Neural crest cell (in vitro differentiated cells): ENCODE measurements at places on chromosomes 12 and 14.

DNA sequence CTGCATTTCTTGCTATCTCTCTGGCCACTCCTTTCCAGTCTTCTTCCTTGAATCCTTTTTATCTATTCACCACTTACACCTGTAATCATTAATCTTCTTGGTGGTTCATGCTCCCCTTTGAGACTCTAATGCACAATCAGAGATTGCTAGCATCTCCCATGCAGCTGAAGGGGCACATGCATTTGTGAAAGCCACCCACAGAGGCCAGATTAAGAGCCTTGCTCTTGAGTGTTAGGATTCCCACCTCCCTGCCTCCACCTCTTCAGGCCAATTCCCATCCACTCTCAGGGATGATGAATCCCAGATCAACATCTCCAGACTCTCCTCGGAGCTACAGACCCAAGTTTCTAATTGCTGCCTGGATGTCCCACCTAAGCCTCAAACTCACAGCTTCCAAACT lies 19.4 kb upstream of the KRT18 start:
- no peaks in the 10 kb centered on the region for H3K36me3 ChIP-seq
- H3K27ac ChIP-seq, result no peak overlapping the region
- no peak for DNase-seq

GRCh38 chr14:50920482-50921230 lies 23.6 kb downstream of the PYGL start:
- peaks cover 22% of the 10 kb centered on the region for H3K4me1 ChIP-seq
- no peak overlapping the region for H3K27ac ChIP-seq
- H3K4me3 ChIP-seq, result no peak overlapping the region
- H3K27me3 ChIP-seq, result no peaks in the 10 kb centered on the region
- DNase-seq, result no peak

DNA sequence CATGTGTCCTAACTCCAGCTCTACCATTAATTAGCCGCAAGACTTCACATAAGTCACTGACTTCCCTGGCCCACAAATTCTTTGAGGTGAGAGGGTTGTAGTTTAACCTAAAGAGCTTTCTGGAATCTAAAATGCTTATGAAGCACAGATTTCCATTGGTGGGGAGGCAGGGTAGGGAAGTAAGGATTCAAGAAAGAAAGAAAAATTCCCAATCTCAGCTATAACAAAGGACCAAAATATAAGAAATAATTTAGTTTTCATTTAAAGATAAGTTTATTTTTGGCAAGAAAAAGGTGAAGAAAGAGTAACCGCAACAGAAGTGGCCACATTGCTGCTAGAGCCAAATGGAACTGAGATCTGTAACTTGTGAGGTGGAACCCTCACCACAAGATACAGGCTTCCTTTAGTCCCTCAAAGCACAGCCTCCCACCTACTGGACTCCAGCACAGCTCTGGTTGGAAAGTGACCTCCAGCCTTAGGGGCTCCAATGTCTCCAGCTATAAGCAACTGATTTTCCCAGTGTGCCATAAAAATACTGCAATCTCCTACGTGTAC lies 23.6 kb downstream of the DAD1 start:
- H3K4me3 ChIP-seq, result no peak overlapping the region
- no peaks in the 10 kb centered on the region for H3K36me3 ChIP-seq
- no peaks in the 10 kb centered on the region for H3K27me3 ChIP-seq
- no peak overlapping the region for H3K27ac ChIP-seq

- peaks cover 26% of the 10 kb centered on the region for H3K4me1 ChIP-seq
- no peaks in the 10 kb centered on the region for H3K36me3 ChIP-seq
- H3K4me3 ChIP-seq, result no peak overlapping the region
- DNase-seq, result no peak
- H3K27ac ChIP-seq, result no peak overlapping the region
These were observed 35.7 kb downstream of the LGR5 start for GRCh38 chr12:71475280-71475679.

GRCh38 chr14:45679853-45680252 lies 426.9 kb upstream of the MIS18BP1 start:
- no peak overlapping the region for H3K4me3 ChIP-seq
- H3K4me1 ChIP-seq, result peaks cover 9% of the 10 kb centered on the region
- H3K27ac ChIP-seq, result no peak overlapping the region
- no peak for DNase-seq
- H3K36me3 ChIP-seq, result no peaks in the 10 kb centered on the region
- no peaks in the 10 kb centered on the region for H3K27me3 ChIP-seq

DNA sequence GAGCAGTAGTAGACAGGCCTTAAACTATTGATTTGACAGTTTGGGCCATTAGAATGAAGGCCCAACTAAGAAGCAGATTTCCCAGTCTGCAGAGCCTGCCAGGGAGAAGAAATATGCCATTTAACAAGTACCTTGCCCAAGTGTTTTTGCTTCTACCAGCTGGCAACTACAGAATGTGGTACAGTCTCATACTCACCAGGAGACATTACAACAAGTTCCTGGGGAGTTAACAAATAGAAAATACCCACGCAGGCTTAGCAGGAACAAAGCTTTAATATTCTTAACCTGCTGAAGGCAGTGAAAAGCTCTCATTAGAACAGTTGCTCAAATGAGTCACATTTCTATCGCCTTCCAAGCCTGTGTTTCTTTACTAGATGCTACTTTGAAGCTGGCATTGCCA lies 241.0 kb downstream of the TMEM117 start:
- DNase-seq, result no peak
- peaks cover 5% of the 10 kb centered on the region for H3K4me1 ChIP-seq
- H3K36me3 ChIP-seq, result no peaks in the 10 kb centered on the region
- H3K27ac ChIP-seq, result no peak overlapping the region

GRCh38 chr14:87748558-87748957 lies 244.4 kb downstream of the GALC start:
- no peaks in the 10 kb centered on the region for H3K27me3 ChIP-seq
- H3K4me3 ChIP-seq, result no peak overlapping the region
- H3K4me1 ChIP-seq, result peaks cover 7% of the 10 kb centered on the region
- DNase-seq, result no peak
- no peak overlapping the region for H3K27ac ChIP-seq
- H3K36me3 ChIP-seq, result no peaks in the 10 kb centered on the region

DNA sequence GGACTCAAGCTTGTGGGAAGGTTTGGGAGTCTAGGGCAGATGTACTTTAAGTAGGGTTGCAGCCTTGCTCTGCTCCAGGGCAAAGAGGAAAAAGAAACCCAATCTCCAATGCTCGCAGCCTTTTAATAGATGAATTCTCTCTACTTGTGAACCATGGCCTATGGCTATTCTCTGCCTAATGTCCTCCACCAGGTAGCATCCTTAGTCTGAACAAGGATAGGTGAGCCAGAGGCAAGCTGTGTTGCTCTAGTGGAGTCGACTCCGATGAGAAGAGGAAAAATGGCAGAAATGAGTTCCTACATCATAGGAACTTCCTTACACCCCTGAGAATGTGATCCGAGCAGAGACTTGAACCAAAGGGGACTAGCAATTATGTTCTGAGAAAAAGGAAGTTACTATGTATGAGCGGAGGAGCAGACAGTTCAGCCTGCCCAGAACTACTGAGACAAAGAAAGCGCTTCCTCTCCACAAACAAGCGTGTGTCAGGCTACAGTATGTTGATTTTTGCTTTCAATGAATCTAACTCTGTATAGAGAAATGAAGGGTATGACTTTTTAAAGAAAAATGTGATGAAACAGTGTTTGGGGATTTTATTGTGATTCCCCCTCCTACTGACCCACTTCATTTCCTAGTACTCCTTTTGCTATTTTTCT lies 153.6 kb upstream of the ARID2 start:
- no peak overlapping the region for H3K4me3 ChIP-seq
- H3K27me3 ChIP-seq, result no peaks in the 10 kb centered on the region
- H3K36me3 ChIP-seq, result no peaks in the 10 kb centered on the region
- no peak for DNase-seq
- no peak overlapping the region for H3K27ac ChIP-seq
- peaks cover 5% of the 10 kb centered on the region for H3K4me1 ChIP-seq

GRCh38 chr14:24310646-24311604 lies at the start of gene LTB4R:
TSS of gene LTB4R (plus strand) at chr14:24311502. CDS start at chr14:24315652, 4,150 bp downstream.
- H3K36me3 ChIP-seq, result peaks cover 3% of the 10 kb centered on the region
- peak within 1 kb of the TSS; percentile 24 for H3K27ac ChIP-seq
- no peak for DNase-seq
- H3K4me1 ChIP-seq, result peaks cover 5% of the 10 kb centered on the region
- no peak within 1 kb of the TSS for H3K4me3 ChIP-seq
